Activated naive CD4-positive, alpha-beta T cell treated with anti-CD3 and anti-CD28 coated beads, Interleukin-2, amount 50 U/mL, for 72 hours (primary cell): ENCODE measurements at places on chromosomes 5 and 9. TPM values are rescaled to one million over a fixed set of nuclear protein-coding genes. Genes with fewer than 3 reads are reported as not detected.
A peak's percentile ranks its signal among the peaks of the same experiment; 100 is the strongest.

GRCh38 chr5:127042593-127042992, 12.2 kb upstream of the MARCHF3 start:
- no peak for DNase-seq

- no peak for DNase-seq
Observed at GRCh38 chr5:10453545-10453944, 11.9 kb downstream of the ROPN1L start.

GRCh38 chr9:126842977-126843799, 17.3 kb upstream of the ZBTB34 start:
- DNase-seq = no peak

- no peak for DNase-seq
Observed at GRCh38 chr5:2173151-2173834, 290.6 kb upstream of the IRX4 start.

The PCDHGA7 gene
- not detected for total RNA-seq

- no peak for DNase-seq
Observed at GRCh38 chr9:81552581-81552991, 136.8 kb downstream of the TLE1 start.

The ADAMTS19 gene
- total RNA-seq = not detected

DNA sequence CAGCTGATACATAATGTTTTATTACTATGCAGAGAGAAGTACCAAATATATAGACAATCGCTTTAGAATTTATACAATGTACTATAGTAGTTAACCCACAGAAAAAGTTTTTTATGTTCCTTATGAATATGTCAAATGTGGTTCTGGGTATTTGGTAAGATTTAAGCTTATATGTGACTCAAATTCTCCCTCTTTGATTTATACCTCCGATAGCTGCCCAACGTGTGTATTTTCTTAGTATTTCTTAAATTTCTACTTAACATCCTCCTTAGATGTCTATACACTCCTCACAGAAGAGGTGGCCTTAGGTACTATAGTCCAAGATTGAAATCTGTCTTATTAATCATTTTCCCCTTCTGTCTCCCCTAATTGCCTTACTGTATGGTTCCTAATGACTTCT, 138.6 kb upstream of the TNFAIP8 start:
- no peak for DNase-seq

- DNase-seq = no peak
Observed at GRCh38 chr5:120538149-120538548, 74.0 kb downstream of the PRR16 start.

GRCh38 chr5:142017832-142018427, 5.1 kb upstream of the GNPDA1 start:
- no peak for DNase-seq

The VLDLR gene
- 0.98 TPM for total RNA-seq

DNA sequence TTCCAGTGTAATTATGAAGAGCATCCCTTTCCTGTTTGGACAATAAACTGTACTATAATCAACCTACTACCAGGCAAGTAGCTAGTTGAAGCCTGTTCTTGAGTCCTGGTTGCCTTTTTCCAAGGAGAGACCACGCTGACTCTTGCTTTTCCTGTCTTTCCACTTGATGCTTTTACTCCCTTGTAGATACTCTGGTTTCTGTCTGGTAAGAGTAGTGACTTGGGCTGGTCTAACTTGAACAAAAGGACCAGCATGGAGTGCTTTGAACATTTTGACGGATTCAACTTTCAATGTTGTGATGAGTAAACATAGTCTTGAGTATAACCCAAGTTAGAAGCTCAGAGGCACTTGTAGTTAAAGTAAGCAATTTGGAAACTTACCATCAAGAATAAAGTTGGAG, 464.3 kb downstream of the GADD45G start:
- DNase-seq = no peak

GRCh38 chr5:118531276-118531675, 457.1 kb downstream of the DTWD2 start:
- no peak for DNase-seq

DNA sequence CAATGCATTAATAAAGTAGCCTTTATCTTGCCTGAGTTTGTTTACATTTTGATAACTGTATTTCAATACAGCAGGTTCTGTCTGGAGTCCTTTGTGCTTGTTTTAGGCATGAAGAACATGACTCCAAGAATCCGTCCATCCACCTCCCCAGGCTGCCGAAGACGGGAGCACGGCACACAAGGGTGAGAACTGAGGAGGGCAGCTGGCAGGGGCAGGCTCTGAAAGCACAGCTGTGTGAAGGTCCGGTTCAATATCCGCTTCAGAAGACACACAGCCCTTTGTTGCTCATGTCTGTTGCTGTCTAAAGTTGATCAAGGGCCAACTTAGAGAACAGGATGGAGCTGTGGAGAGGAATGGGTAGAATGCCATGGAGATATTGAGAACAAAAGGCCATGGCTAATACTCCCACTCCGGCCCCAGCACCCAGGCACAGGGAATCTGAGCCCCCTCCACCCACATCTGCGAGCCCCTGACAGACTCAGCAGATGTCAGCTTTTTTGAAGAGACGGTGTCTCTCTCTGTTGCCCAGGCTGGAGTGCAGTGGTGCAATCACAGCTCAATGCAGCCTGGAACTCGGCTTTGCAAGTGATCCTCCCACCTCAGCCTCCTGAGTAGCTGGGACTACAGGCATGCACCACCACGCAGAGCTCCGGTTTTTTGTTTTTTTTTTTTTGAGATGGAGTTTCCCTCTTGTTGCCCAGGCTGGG, 58.5 kb upstream of the GNE start:
- DNase-seq = no peak

GRCh38 chr9:126334721-126335621, 8.3 kb downstream of the MVB12B start:
- no peak for DNase-seq

The SPATA9 gene
- not detected for total RNA-seq

GRCh38 chr9:36488389-36488756, 84.3 kb upstream of the MELK start:
- DNase-seq = no peak

The MAMDC4 gene
- 21.5 TPM for total RNA-seq

DNA sequence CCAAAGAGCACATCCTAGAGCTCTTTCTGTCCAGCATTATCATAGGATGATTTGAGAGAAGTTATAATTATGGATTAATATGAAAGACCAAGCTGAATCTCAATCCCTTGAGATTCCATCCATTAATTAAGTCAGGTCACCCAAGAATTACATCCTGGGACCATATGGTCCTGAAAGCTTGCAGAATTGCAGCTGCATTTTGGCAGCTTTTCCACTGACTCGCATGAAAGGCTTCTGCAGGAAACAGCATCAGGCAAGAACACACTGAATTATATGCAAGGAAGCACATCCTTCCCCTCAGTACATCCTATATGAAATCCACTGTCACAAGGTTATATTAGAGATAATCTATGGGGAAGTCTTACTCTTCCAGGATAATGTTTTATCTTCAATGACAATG, 109.1 kb upstream of the CTNND2 start:
- DNase-seq = no peak

The TIMD4 gene
- total RNA-seq = 12.3 TPM

DNA sequence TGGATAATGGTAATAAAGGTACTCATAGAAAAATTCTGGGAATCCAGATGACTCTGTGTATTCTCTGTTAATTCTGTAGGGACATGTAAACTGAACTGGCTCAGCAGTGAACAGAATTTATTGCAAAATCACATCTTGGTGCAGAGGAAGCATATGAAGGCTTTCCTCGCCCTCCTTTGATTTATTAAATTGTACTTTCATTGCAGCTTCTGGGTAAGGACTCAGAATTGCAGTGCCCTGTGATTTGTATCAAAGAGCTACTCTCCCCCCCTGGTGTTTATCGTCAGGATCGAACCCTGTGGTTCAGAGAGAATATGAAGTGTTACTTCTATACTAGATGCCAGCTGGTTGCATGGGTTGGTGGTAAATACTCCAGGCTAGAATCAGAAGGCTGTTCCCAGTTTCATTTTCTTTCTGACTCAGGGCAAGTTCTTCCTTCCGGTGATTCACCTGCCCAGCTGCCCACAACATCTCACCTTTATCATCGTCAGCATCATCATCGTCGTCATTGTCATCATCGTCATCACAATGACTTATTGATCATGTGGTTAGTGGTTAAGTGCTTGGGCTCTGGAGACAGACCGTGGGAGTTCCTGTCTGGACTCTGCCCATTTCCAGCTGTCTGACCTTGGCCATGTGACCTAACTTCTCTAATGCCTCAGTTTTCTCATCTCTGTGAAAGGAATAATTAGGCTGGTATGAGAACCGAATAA, 238.8 kb downstream of the ARHGAP26 start:
- DNase-seq = peak; percentile 65

GRCh38 chr5:164041105-164041504, 535.7 kb downstream of the MAT2B start:
- no peak for DNase-seq

DNA sequence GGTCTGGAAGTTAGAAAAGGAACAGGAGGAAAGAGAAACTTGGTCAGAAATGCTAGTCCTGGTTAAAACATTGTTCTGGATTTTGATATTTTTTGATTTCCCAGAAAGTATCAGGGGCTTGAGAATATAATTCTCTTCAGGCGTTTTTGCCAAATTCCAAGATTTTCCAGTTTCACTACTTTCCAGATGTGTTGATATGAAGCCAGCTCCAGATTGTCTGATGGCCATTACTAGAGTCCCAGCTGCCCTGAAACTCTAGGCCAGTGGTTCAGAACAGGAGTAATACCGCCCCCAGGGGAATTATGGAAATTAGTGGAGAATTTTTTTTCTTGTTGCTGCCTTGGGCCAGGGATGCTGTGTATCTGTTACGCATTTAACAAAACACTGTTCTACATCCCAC, 88.6 kb downstream of the KCNN2 start:
- no peak for DNase-seq

- DNase-seq = no peak
Observed at GRCh38 chr5:148343603-148344487, 8.5 kb downstream of the SPINK9 start.

The RGS7BP gene
- total RNA-seq = not detected

GRCh38 chr5:61704289-61704688, 372.2 kb downstream of the ZSWIM6 start:
- no peak for DNase-seq

The IFNA21 gene
- total RNA-seq = not detected

The SLC46A2 gene
- not detected for total RNA-seq

The PCDHA1 gene
- not detected for total RNA-seq

GRCh38 chr5:5150667-5151066, 10.5 kb downstream of the ADAMTS16 start:
- DNase-seq = no peak

DNA sequence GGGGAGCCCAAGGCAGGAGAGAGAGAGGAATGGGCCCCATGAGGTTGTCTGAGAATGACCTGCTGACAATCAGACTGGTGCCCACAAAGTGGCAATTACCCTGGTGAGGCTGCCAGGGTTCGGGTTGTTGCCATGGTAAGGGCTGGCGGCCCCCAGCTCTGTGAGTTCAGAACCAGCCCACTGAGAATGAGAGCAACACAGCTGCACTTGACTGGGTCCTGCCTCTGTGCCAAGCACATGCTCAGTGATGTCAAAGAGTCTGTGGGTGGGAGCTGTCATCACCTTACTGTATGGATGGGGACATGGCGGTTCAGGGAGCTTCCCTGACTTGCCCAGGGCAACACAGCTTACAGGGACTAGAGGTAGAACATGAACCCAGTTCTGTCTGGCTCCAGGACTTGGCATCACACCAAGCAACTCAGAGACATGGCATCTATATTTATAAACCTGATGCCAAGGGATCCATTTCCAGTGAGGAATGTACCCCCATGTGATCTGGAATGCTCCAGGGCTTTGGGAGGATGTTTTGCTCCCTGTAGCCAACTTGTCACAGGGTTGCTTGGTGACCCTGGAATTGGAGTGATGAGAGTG, 38.2 kb upstream of the TEX48 start:
- no peak for DNase-seq

DNA sequence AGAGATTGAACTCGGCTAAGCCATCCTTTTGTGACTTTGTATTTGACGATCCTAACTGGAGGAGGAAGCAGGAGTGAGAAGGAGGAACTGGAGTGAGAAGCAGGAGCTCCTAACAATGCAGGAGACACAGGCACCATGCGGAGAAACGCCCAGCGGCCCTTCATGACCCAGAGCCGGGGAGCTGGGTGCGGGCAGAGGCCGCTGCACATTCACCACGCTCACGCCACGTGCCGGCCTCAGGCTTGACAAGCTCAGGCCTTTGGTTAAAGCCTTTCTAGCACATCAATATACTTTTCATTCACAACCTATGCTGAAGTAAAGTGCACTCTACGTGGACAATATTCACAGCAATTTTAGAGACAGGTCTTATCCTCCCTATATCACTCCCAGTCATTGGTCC, 124.8 kb upstream of the FAM120A start:
- no peak for DNase-seq

DNA sequence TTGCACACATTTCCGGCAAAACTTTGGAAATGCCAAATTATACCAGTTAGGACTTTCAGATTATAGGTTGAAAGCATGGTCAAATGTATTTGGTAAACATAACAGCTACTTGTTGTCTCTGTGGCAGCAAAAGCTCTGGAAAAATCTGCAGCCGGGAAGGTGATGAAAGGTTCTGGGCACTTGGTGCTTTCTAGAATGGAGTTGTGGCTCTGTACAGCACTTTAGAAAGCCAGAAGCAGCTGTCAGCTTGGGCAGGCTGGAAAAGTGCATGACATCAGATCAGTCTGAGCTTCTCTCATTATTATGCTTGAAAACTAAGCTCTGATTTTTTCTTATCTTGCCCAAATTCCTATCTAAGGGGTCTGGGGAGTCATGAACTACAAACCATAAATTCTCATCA, 118.6 kb upstream of the MAST4 start:
- DNase-seq = no peak

DNA sequence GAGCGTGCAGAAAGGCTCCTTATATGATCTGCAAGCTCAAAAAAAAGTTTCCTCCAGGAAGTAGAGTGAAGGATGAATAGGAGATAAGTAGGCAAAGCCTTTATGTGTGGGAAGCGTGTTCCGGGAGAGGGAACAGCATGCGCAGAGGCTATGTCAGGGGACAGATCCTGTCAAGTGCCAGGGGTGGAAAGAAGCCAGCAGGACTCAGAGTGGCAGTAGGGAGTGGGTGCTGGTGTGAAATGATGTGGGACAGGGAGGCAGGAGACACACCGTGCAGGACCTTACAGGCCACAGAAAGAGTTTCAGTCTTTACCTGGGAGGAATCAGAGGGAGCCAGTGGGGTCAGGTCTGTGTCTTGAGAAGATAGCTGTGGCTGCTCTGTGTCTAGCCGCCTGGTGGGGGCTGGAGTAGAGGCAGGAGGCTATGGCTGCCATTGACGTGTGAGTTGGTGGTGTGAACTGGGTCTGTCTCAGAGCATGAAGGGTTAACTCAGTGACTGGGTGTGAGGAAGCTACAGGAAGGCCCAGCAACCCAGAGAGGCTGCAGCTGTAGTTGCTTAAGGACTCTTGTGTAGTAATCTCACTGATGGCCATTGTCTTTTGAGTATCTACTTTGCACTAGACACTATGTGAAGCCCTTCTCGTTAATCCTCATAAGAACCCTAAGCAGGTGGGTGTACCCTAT, 71.3 kb downstream of the PPARGC1B start:
- DNase-seq = no peak

The BNC2 gene
- not detected for total RNA-seq
